ENCODE measurements at places on chromosomes 6 and 20.

- no peak for DNase-seq
These were observed 1.9 kb downstream of the PCK1 start for GRCh38 chr20:57562541-57563465.

- DNase-seq, result no peak
These were observed 367.2 kb downstream of the EPM2A start for GRCh38 chr6:145368075-145368474.

DNA sequence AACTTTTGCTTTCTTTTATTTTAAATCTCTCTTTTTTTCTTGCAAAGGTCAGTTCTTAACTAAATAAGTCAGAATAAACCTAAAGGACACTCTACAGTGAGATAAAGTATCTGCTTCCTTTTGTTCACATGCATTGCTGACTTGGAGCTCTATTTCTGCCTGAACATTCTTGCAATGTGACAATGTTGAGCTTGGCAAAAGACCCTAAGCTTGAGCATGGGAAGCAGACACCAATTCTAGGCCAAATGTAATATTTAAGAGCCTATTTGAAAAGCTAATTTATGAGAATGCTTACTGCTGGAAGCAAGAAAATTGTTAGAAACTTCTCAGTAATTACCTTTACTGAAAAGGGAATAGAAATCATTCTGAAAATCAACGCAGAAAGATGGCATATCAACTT lies 556.2 kb downstream of the CBLN4 start:
- no peak for DNase-seq

GRCh38 chr6:48135323-48136084 lies 24.5 kb upstream of the PTCHD4 start:
- no peak for DNase-seq

GRCh38 chr6:169812257-169812644 lies 60.8 kb downstream of the ERMARD start:
- no peak for DNase-seq
